ENCODE measurements at places on chromosomes 7 and 10.

DNA sequence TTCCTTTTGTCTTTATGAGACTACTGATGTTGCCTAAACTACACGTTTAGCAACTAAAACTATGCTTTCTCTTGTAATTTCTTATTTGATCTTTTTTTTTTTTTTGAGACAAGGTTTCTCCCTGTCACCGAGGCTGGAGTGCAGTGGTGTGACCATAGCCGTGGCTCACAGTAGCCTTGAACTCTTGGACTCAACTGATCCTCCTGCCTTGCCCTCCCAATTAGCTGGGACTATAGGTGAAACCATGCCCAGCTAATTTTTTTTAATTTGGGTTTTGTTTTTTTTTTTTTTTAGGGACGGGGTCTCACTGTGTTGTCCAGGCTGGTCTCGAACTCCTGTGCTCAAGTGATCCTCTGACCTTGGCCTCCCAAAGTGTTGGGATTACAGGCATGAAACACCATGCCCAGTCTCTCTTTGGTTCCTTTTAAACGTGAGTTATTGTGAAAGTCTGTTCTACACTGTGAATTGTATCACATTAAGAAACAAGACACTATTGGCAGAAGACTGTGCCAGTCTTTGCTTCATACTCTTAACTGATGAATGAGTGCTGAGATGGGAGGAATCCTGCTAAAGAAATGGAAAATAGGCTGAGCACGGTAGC, 6.4 kb downstream of the TMEM248 start:
- no peak for DNase-seq

DNA sequence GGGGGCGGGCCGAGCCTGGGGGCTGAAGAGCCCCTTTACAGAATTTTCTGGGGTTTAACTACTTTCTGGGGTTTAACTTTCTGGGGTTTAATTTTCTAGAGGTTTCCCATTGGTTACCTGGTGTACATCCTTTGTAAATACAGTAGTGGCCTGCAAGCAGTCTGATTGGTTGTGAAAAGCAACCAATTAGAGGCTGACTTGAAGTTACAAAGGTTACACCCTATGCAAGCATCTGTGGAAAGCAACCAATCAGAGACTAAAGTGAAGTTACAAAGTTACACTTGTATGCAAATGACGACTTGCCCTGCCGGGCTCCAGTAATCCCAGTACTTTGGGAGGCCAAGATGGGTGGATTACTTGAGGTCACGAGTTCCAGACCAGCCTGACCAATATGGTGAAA, 27.4 kb downstream of the GTF2I start:
- DNase-seq: no peak

GRCh38 chr7:141522657-141523342, 28.4 kb upstream of the AGK start:
- no peak for DNase-seq

DNA sequence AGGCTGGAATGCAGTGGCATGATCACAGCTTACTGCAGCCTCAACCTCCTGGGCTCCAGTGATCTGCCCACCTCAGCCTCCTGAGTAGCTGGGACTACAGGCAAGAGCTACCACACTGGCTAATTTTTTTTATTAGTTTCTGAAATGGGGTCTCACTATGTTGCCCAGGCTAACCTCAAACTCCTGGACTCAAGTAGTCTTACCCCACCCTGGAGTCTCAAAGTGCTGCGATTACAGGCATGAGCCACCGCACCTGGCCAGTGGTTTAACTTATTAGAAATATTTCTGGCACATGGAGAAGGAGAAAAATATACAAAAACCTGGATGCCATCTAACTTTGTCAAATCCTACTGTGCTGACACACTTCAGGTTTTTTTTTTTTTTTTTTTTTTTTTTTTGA, 15.2 kb downstream of the ZNF786 start:
- no peak for DNase-seq

- no peak for DNase-seq
Observed at GRCh38 chr7:140033779-140034363, 28.9 kb downstream of the PARP12 start.

- DNase-seq: no peak
Observed at GRCh38 chr10:70034232-70034631, 18.4 kb upstream of the MACROH2A2 start.

- no peak for DNase-seq
Observed at GRCh38 chr7:126718419-126718818, 534.3 kb downstream of the GRM8 start.

DNA sequence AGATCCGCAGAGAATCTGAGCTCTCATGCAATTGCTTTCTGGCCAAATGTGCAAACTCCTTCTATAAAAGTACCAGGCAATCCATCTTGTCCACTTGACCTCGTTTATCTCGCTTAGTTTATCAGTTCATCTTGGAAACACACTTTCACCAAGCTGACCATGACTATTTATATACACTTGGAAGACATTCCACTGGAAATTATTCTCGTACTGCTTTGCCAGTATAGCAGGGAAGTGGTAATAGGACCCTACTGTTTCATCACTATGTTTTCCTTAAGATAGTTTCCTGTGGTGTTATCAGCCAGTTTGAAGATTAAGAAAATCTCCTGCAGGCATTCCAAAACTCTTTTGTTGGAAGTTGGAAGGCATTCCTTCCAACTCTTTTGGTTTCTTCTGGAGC, 115.3 kb upstream of the FAM171A1 start:
- DNase-seq: no peak

GRCh38 chr10:87913156-87913921, 49.9 kb downstream of the PTEN start:
- DNase-seq: no peak

DNA sequence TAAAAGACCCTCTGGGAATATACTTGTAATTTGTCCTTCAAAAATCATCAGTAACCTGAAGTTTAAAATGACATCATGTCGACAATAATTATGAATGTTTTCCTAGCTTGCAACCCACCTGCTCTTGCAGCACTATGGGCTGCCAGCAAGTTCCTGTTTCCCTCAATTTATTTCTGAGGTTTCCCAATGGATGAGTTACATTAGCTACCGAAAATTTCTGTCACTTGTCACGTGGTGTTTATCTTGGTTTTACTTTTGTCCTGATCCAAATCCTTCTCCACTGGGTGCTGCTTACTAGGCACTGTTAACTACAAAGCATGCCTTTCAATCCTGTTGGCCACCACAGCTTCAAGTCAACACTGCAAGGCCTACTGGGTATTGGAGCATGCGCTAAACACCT, 31.5 kb downstream of the GIMAP8 start:
- no peak for DNase-seq

- no peak for DNase-seq
Observed at GRCh38 chr10:72832701-72833100, 60.8 kb upstream of the OIT3 start.

GRCh38 chr10:20955355-20955893, 58.3 kb upstream of the NEBL start:
- DNase-seq: no peak

GRCh38 chr10:50576245-50576815, 47.4 kb downstream of the SGMS1 start:
- no peak for DNase-seq

- DNase-seq: no peak
Observed at GRCh38 chr10:130430852-130431704, 294.9 kb downstream of the GLRX3 start.

- DNase-seq: peak; percentile 66
Observed at GRCh38 chr10:43390759-43391158, 18.2 kb downstream of the HNRNPF start.

- DNase-seq: no peak
Observed at GRCh38 chr7:39353615-39354376, 212.4 kb upstream of the YAE1 start.

DNA sequence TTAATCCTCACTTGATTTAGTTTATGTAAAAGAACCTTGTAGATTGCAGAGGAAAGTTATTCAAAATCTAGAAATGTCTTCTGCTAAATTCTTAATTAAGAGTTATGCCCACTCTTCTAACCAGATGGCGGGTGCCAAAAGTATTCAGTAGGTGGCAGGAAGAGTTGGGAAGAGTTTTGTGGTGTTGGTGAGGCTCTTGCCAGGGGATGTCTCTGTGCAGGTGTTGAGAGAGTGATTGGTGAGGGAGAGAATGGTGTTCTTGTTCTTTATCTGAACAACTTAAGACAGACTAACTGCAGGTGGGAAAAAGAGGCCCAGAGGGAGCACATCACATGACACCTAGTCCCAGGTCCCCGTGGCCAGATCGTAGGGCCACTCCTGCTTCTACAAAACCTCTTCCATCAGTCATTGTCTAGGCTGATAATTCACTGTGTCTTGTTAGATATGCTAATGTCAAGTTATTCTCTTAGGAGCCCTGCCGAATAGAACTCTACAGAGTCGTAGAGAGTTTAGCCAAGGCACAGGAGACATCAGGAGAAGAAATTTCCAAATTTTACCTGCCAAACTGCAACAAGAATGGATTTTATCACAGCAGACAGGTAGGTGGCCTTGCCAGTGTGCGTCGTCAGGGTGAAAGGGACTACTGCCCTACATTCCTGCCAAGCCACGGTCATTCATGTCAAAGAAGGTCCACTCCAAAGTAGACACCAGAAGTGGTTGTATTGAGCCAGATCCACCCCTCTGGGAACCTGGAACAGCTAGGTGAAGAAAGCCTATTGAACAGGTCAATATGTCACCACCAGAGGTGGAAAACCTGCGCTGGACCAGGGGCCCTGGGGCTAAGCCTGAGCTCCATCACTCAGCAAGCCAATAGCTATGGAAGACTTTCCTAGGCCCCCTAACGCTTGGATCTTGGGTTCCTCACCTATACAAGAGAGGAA, 3.4 kb downstream of the IGFBP1 start:
- DNase-seq: no peak

DNA sequence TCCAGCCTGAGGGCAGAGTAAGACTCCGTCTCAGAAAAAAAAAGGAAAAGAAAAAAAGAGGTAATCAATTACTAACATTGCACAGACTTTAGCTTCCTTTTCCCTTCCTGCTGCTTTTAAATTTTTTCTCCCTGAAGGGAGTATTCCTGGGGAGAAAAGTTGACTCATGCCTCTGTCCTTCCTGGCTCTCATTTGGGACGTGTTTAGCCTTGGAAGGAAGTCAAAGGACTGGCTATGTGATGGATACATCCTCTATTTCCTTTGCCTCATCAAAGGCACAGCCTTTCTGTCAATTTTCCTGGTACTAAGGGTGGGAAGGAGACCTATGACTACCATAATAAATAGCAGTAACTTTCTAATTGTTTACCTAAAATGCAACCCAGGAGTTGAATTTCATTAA, 77.6 kb downstream of the ITGA8 start:
- no peak for DNase-seq

GRCh38 chr10:7767209-7767608, 20.6 kb downstream of the KIN start:
- no peak for DNase-seq

GRCh38 chr10:48333856-48334255, 27.4 kb downstream of the MAPK8 start:
- no peak for DNase-seq

DNA sequence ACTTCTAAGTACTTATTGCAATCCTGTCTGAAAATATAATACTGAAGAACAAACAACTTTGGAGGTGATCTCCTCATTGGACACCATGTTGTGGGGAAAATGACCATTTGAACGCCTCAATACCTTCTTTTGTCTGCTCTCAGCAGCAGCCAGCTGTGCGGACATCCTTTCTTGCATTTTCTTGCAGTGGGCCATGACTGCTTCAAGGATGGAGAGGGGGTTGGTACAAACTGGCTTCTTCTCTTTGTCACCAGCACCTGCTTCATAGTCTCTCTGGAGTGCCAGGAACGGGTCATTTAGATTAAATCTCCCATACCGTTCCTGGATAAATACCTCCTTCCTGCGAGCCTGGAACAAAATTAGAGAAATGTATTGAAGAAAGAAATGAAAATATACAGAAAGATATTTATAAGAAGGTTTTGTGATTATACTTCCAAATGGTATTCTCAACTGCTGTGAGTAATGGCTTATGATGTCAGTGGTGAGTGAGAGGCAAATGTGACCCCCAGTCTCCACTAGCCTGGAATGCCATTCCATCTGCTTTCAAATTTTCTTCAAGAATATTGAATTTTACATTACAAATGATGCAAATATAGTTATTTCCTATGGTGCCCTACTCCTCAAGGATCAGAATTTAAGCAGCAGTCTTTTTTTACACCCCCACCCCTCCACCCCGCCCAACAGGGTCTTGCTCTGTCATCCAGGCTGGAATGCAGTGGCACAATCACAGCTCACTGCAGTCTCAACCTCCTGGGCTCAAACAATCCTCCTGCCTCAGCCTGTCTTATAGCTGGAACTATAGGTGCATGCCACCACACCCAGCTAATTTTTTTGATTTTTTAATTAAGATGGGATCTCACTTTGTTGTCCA, 62.4 kb downstream of the CTTNBP2 start:
- no peak for DNase-seq

DNA sequence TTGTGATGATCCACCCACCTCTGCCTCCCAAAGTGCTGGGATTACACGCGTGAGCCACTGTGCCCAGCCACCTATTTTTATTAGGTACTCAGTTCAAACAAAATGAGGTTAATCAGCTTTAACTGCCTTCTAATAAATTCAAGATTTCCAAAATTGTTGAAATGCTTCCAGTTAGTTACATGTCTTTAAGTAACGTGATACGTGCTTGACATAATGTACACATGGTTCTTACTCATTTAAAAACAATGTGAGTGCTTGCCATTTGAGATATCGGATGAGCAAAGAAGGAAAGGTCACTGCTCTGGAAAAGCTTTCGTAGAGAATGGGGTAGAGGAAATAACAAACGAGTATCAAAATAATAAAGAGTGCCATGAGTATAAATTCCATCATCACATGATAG, 83.6 kb downstream of the KMT2E start:
- no peak for DNase-seq

DNA sequence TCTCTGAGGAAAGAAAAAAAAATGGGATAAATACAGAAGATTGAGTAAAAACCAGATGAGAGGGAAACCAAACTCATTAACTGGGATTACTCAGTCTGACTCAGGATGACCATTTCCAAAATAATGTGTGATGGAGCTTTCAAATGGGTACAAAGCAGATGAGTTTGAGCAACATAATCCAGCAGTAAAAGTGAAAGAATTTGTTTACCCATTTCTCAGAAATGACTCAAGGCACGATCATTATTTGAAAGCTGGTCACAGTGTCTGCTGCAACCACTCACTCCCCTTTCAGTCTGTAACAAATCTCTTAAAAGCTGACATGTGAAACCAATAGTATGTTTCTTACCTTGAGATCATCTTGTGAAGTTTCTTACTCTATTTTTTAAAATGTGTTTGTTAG, 104.7 kb upstream of the KLF14 start:
- DNase-seq: no peak

DNA sequence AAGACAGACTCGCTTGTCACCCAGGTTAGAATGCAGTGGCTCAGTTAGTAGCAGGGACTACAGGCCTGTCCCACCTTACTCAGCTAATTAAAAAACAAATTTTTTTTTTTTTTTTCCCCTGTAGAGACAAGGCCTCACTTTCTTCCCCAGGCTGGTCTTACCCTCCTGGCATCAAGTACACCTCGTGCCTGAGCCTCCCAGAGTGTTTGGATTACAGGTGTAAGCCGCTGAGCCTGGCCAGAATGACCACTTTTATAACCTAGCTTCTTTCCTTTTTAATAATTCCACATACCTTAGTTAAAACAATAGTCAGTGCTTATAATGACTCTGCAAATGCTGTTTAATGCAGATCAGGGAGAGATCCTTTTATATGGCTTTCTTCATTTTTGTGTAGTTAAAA, 31.3 kb downstream of the RSBN1L start:
- no peak for DNase-seq

- DNase-seq: no peak
Observed at GRCh38 chr7:108135446-108136190, 5.5 kb upstream of the LAMB4 start.
